ENCODE measurements at places on chromosomes 1 and 21. TPM values are rescaled to one million over a fixed set of nuclear protein-coding genes. Genes with fewer than 3 reads are reported as not detected.

Gene CHI3L2
- 2.6 TPM for total RNA-seq

Gene OR2W3
- total RNA-seq = not detected

Gene PLA2G2A
- not detected for total RNA-seq

Gene CRYZL1
- total RNA-seq = 11.9 TPM

Gene OR2G6
- total RNA-seq = not detected

Gene PPIH
- total RNA-seq = 122 TPM

Gene NPPB
- not detected for total RNA-seq

Gene ODR4
- total RNA-seq = 15.7 TPM

Gene ABCA4
- 0.10 TPM for total RNA-seq

Gene TEX38
- not detected for total RNA-seq

Data from RPMI7951 (cell line).